ENCODE measurements at places on chromosomes 3 and 15. TPM values are rescaled to one million over a fixed set of nuclear protein-coding genes. Genes with fewer than 3 reads are reported as not detected.

DNA sequence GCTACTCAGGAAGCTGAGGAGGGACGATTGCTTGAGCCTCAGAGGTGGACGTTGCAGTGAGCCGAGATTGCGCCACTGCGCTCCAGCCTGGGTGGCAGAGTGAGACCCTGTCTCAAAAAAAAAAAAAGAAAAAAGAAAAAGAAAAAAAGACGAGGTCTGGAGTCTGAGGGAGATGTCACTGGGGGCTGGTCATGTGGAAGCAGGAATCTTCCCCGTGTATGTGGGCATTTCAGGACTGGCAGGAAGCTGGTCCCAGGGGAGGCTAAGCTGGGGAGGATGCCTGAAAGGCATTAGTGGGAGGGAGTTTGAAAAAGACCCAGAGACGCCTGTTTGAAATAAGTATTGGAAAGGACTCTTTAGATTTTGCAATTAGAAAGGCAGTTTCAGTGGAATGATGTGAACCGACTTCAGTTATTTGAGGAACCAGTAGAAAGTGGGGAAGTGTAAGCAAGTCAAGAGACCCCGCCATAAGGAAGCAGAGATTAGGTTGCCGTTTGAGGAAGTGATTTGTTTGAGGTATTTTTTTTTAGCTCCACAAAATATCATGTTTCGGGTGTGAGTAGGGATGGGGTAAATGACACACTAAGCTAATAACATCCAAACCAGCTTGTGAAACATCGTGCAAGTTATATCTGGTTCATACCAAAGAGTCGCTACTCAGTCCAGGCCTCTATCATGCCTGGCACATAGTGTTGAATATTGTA is 55.5 kb downstream of the ST6GAL1 start:
- no peak overlapping the region for H3K27ac ChIP-seq
- H3K4me3 ChIP-seq = no peak overlapping the region
- H3K27me3 ChIP-seq = no peaks in the 10 kb centered on the region
- peaks cover 29% of the 10 kb centered on the region for H3K36me3 ChIP-seq

The GOLGA8F gene
- total RNA-seq = not detected

The SQOR gene
- total RNA-seq = 87.3 TPM

- peaks cover 3% of the 10 kb centered on the region for H3K27me3 ChIP-seq
- no peaks in the 10 kb centered on the region for H3K36me3 ChIP-seq
- no peak for DNase-seq
- no peak overlapping the region for H3K4me3 ChIP-seq
- H3K27ac ChIP-seq = no peak overlapping the region
- peaks cover 4% of the 10 kb centered on the region for H3K4me1 ChIP-seq
Observed at GRCh38 chr3:127790882-127791183, 31.5 kb downstream of the MGLL start.

DNA sequence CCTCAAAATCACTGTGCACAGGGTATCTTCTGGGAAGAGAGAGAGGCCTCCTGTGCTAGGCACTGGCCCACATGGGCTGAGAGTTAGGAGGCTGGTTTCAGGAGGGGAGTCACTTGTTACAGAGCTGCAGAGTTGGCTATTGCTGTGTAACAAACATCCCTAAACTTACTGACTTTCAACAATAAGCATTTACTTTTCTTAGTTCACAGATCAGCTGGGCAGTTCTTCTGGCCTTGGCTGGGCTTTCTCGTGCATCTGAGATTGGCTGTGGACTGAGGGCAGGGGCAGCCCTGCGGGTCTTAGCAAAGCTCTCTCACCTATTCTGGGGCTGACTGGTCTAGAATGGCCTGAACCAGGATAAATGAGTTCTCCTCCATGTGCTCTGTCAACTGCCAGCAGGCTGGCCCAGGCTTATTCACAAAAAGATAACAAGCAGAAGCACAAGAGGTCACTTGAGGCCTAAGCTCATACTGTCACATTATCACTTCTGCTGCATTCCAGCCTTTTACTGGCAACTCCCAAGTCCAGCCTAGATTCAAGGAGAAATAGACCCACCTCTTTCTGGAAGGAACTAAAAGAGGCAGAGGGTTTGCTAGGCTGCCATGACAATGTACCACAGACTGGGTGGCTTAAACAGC is 17.2 kb upstream of the RBSN start:
- no peak for DNase-seq
- H3K27me3 ChIP-seq = no peaks in the 10 kb centered on the region
- H3K27ac ChIP-seq = no peak overlapping the region
- H3K4me1 ChIP-seq = no peaks in the 10 kb centered on the region

DNA sequence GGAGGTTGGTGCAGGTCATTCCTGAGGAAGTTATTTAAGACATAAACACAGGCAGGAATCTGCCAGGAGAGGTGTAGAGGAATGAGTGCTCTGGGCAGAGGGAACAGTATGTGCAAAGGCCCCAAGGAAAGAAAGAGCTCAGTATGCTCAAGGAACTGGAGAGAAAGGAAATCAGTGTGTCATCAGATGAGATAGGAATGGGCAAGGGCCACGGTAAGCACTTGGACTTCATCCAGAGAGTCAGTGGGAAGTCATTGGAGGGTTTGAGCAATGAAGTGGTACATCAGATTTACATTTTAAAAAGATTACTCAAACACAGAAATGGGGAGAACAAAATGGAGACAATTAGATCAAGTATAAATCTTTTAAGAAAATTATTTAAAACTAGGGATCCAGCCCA is 272.2 kb downstream of the ADAMTSL3 start:
- no peak for DNase-seq
- H3K4me3 ChIP-seq = no peak overlapping the region
- peaks cover 15% of the 10 kb centered on the region for H3K4me1 ChIP-seq

GRCh38 chr3:114566767-114567166 is 272.9 kb downstream of the TIGIT start:
- no peak for DNase-seq
- no peak overlapping the region for H3K27ac ChIP-seq
- peaks cover 10% of the 10 kb centered on the region for H3K36me3 ChIP-seq
- no peaks in the 10 kb centered on the region for H3K27me3 ChIP-seq
- H3K4me3 ChIP-seq = no peak overlapping the region
